ENCODE measurements at places on chromosomes 5 and 9.

- no peak for DNase-seq
These were observed 98.7 kb downstream of the SLC24A2 start for GRCh38 chr9:19690128-19690527.

DNA sequence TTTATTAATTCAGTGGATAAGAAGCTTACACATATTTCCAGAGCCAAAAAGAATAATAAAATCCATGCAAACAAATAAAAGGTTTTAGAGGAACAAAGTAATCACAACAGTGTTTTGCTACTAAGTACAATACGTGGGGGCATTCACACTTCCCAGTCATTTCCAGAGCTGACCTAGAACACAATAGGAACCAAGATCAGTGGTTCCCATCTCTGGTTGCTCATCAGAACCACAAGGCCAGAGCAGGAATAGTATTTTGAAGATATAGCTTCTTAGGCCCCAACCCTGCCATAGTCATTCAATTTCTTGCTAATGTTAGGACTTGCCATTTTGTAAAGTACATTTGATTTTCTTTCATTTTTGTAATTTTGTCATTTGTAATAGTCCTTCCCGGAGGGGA, 215.4 kb downstream of the NR3C1 start:
- DNase-seq: no peak

GRCh38 chr5:142342128-142342981, 17.5 kb upstream of the SPRY4 start:
- DNase-seq: peak; percentile 8

GRCh38 chr9:14349447-14350348, 35.8 kb upstream of the NFIB start:
- peak; percentile 76 for DNase-seq

DNA sequence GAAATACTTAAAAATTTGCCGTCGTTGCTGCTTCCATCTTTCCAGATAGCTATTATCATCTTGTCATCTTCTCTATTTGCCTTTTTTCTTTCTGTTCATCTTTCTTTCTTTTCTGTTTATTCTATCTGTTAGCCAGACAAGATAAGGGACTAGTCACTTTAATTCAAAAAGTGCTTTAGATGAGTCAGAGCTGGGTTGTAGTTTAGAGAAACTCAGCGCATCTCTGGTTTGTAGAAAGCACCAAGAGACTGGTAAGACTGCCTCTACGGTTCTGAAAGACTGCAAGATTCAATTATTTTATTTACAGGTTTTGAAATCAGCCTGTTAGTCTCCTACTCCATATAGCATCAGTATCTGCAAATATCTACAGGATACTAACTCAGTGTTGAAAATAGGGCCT, 562.8 kb upstream of the RIOK2 start:
- DNase-seq: no peak

DNA sequence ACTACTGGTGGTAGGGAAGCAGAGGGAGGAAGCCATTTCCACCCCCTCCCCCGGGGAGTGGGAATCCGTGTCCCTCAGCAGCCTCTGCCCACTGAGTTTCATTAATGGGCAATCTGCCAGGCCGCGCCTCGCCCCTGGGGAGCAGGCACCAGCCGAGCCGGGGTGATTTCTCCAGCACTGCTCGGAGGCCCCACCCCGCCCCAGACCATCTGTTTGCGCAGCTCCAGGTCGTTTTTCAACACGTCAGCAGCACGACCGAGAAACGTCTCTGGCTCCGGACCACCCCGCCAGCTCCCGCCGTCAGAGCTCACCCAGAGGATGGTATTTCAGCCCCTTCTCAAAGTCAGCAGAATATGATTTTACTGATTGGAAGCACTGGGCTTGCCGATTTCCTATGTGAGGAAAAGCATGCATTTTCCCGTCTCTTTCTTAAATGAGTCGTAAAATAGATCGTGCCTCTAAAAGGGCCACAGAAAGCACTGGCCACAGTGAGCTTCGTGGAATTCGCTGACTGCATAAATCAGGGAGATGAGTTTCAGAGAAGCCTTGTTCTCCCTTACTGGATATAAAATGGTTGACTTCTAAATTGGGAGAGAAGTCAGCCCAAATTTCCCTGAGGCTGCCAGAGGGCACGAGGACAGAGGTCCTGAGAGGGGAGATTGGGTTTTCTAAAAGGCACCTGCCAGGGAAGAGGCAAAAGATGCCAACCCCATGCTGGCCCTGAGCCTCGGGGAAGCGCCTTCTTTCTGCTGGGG, 47.0 kb downstream of the OLFM1 start:
- DNase-seq: peak; percentile 26

DNA sequence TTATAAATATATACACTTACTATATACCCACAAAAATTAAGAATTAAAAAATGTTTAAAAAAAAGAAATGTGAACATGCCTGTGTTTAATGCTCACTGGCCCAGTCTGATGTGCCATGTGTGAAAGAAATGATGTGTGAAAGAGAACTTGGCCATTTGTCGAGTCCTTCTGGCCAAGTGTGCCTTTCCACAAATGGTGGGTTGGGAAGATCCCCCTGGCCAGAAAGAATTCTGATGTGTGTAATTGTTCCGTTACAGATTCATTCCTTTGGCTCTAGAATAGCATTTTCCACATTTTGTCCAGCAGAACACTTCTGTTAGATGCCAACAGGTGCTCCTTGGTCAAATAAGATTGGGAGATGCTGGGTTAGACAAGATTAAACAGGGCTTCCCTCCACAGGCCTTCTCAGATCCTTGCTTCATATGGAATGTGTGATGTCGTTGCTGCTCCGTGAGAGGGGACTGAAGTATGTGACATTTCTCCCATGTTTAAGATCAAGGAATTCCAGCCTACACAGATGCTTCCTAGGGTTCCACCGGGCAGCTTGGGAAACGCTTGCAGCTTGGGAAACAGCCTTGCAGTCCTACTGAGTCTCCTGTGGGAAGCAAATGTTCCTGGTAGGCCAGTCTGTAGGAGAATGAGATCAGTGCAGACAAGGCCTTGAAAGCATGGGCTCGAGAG, 32.1 kb downstream of the GDNF start:
- DNase-seq: no peak

GRCh38 chr5:157116483-157116954, 7.7 kb upstream of the HAVCR2 start:
- DNase-seq: no peak

- DNase-seq: peak; percentile 28
These were observed 34.0 kb downstream of the ZNF474 start for GRCh38 chr5:122163121-122164069.

GRCh38 chr5:142143878-142144277, 35.3 kb downstream of the NDFIP1 start:
- DNase-seq: peak; percentile 61

All from lung (tissue), 17 donors.